NCI-H2081 treated with DMSO at 0.1 percent for 48 hours (cell line): ENCODE measurements at places on chromosomes 12 and 14.

- DNase-seq, result no peak
Measured at GRCh38 chr12:2250797-2251196, 198.0 kb downstream of the CACNA1C start.

GRCh38 chr14:89773644-89774316, 180.8 kb downstream of the EFCAB11 start:
- DNase-seq, result no peak

GRCh38 chr12:68762691-68763090, 16.7 kb downstream of the SLC35E3 start:
- no peak for DNase-seq

GRCh38 chr14:96277890-96278289, 21.9 kb downstream of the BDKRB1 start:
- DNase-seq, result no peak

GRCh38 chr12:106285982-106286381, 16.6 kb upstream of the TCP11L2 start:
- DNase-seq, result no peak

- DNase-seq, result no peak
Measured at GRCh38 chr12:2161473-2161872, 108.7 kb downstream of the CACNA1C start.

GRCh38 chr12:31896514-31897039, 62.6 kb upstream of the RESF1 start:
- DNase-seq, result no peak

GRCh38 chr12:4049298-4050080, 176.3 kb upstream of the PARP11 start:
- no peak for DNase-seq

GRCh38 chr14:34368115-34368970, 93.7 kb downstream of the SPTSSA start:
- DNase-seq, result no peak

- no peak for DNase-seq
Measured at GRCh38 chr12:123071857-123072256, 79.0 kb downstream of the PITPNM2 start.

DNA sequence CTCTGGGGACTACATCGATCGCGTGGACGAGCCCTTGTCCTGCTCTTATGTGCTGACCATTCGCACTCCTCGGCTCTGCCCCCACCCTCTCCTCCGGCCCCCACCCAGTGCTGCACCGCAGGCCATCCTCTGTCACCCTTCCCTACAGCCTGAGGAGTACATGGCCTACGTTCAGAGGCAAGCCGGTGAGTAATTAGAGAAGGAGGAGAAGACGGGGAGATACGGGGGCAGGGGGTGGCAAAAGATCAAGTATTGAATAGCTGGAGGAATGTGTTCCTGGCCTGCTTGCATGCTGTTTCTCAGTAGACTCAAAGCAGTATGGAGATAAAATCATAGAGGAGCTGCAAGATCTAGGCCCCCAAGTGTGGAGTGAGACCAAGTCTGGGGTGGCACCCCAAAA, 21.9 kb downstream of the OS9 start:
- no peak for DNase-seq

GRCh38 chr14:73426877-73427276, 31.5 kb downstream of the NUMB start:
- no peak for DNase-seq

DNA sequence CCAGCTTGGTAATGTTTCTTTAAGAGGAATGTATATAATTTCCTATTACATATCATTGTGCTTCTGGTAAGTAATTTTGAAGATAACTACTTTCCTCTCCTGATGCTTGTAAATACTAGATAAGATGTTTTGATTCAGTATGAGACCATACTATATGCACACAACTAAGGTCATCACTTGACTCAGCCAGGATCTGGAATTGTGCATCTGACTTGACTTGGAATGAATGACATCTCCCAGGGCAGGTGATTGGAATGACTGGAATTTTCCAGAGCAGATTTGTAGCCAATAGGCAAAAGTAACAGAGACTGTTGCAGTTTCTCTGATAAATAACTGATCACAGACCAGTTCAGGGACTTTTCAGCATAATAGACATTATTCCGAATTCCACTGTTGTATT, 11.1 kb downstream of the BEST3 start:
- no peak for DNase-seq

DNA sequence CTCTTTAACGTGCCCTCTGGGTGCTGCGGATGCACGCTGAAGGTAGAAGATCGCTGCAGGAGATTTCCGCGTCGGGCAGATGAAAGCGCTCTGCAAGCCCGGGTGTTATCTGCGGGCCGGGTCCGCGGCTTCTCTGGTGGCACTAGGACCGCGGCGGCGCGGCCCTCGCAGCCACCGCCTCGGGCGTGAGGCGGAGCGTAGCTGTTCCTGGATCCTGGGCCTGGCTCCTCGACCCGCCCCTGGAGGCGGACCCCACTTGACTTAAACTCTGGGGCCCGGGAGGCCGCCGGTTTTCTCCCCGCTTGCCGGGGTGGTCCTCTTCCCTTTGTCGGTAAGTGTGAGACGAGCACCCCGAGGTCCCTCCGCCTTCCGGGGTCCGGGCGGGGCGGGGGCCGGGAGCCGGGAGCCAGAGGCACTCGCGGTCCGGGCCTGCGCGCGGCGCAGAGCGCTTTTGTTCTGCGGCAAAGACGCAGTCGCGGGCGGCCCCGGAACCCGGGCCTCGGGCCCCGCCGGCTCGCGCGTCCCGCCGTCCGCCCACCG, at the start of gene RESF1:
Gene RESF1, plus strand, starts transcription at position 255 of the 540 bp plus-strand sequence. CDS start 21,541 bp downstream, outside the sequence.
- DNase-seq, result peak; percentile 50

DNA sequence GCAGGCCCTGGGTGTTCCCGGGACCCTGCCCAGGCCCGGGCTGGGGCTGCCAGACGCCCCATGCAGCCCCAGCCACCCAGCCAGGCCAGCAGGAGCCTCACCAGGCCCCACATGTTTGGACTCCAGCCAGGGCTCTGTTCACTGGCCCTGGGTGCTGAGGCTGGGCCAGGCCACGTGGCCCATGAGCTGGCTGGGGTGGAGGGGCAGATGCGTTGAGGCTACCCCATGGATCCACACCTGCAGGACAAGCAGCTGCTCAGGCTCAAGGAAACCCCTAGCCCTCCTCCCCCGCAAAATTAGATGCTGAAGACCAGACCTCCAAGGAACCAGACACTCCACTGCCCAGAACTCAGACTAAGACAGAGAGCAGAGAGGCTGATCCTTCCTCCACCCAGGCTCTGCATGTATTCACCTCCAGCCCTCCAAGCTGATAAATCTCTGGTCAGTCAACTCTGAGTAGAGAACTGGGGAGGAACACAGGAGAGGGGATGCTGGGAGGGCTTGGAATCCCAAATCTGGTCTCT, 1.6 kb downstream of the CDH24 start:
- DNase-seq, result no peak

GRCh38 chr14:94648801-94649200, 36.6 kb downstream of the SERPINA3 start:
- no peak for DNase-seq

GRCh38 chr14:20668969-20669368, 15.4 kb upstream of the RNASE4 start:
- DNase-seq, result no peak

- DNase-seq, result no peak
Measured at GRCh38 chr14:53043027-53043581, 92.3 kb upstream of the FERMT2 start.

GRCh38 chr14:51585055-51585454, 66.7 kb upstream of the FRMD6 start:
- no peak for DNase-seq

DNA sequence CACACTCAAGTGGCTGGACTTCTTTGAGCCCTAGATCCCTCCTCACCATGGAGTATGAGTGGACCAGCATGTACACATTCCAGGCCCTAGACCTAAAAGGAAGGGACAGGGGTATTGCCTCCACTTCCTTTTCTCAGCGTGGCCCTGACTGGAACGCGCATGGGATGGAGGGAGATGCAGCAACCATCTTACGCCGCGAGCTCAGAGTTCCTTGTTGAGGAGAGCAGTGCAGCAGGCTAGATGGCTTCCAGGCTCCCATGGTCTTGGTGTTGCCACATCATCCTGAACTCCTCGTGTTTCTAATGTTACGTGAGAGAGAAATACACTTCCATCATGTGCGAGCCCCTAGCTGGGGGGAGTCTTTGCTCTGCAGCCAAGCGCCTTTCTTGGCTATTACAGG, 61.8 kb upstream of the DIO3 start:
- DNase-seq, result no peak

DNA sequence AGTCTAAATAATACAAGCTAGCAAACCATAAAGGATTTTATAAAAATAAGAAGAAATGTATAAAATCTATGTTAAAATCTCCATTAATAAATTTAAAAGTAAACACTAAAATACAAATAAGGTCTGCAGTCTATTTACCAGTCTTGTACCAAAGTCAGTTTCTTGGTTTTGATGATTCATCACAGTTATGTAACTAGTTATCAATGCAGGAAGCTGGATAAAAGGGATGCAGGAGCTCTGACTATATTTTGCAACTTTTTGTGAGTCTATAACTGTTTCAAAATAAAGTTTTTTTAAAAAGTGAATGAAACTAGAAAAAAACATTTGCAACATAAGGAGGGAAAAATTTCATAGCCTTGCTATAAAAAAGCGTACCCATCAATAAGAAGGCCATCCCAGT, 151.5 kb downstream of the DERA start:
- no peak for DNase-seq

- DNase-seq, result no peak
Measured at GRCh38 chr12:48030173-48030650, 25.9 kb upstream of the COL2A1 start.

DNA sequence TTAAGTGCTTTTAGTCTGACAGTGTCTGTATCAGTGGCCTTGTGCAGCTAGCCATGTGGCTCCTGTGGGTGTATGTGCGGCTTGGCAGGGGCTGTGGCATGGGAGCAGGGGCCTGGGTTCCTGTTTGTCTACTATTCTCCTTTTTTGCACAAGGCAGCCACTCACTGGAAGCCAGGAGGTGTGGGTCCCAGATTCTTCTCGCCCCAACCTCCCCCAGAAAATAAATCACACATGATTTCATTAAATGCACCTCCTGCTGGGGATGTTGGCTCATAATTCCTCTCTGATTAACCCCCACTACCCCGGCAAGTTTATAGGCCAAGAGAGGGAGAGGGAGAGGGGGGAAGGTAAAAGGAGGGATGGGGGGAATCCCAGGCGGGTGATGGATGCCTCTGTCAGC, 17.6 kb downstream of the CALCOCO1 start:
- DNase-seq, result no peak

GRCh38 chr12:10365696-10366405, 24.0 kb downstream of the KLRK1 start:
- DNase-seq, result no peak

GRCh38 chr12:42725809-42726208, 136.3 kb upstream of the PRICKLE1 start:
- DNase-seq, result no peak

- DNase-seq, result peak; percentile 15
Measured at GRCh38 chr12:117485984-117486839, 124.8 kb upstream of the NOS1 start.

GRCh38 chr14:101489092-101489760, 72.1 kb upstream of the DIO3 start:
- no peak for DNase-seq

GRCh38 chr12:114894076-114894475, 210.1 kb upstream of the TBX3 start:
- DNase-seq, result no peak

- DNase-seq, result no peak
Measured at GRCh38 chr12:77772676-77773298, 57.9 kb upstream of the NAV3 start.

- DNase-seq, result no peak
Measured at GRCh38 chr12:93015871-93016751, 87.0 kb upstream of the EEA1 start.

GRCh38 chr14:31967669-31967975, 109.5 kb upstream of the ARHGAP5 start:
- no peak for DNase-seq

GRCh38 chr14:51511265-51511664, 140.4 kb upstream of the FRMD6 start:
- DNase-seq, result no peak

GRCh38 chr12:100450735-100451134, 22.9 kb upstream of the NR1H4 start:
- DNase-seq, result no peak

GRCh38 chr12:26833743-26834490, 923 bp upstream of the ITPR2 start:
- no peak for DNase-seq

GRCh38 chr12:52210925-52211650, 19.3 kb upstream of the KRT80 start:
- no peak for DNase-seq

DNA sequence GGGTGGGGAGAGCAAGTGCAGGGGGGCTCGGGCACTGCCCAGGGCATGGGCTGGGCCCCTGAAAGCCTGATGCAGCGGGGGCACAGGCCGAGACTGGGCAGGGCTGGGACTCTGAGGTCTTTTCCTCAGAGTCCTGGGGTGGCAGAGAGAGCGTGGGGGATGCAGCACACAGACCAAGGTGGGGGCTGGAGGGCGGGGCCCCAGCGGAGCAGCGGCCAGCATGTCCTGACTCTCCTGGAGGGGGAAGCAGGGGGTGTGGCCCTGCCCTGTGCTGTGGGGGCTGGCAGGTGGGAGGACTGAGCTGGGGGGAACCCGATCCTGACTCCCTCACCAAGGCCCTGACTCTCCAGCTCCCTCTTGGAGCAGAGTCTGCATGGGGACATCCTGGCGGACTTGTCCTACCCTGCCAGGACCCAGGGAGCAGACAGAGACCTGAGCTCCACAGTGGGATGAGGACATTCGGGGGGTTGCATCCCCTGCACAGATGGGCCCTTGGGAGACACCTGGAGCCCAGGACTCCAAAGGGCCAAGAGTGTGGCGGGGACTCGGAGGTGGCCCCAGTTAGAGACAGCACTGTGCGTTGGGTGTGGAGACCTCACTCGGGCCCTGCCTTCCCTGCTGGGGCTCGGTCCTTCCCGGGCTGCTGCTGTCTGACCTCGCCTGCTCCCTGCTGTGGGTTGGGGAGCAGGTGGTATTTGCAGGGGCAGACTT, 326.1 kb downstream of the TMEM121 start:
- DNase-seq, result no peak

GRCh38 chr14:34113991-34114390, 163.1 kb upstream of the EGLN3 start:
- no peak for DNase-seq

DNA sequence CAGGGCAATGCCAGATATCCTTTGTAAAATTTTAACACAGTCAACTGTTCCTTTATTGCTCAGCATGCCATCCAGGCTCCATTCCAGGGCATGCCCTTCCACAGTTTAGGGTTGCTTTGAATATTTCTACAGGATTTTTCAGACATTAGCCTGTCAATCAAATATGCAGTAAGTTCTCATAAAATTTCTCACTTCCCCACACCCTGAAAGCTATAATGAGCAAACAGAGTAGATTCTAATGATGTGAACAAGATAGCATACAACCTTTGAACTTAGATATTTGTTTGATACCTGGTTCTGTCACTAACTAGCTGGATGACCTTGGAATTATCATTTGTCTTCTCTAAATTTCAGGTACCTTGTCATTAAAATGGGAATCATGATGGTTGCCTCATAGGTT, 251.2 kb downstream of the SYT1 start:
- DNase-seq, result no peak

GRCh38 chr14:73462048-73462715, 3.8 kb upstream of the NUMB start:
- peak; percentile 70 for DNase-seq
